Erythroblast (primary cell): ENCODE measurements at places on chromosomes 6 and 20.

DNA sequence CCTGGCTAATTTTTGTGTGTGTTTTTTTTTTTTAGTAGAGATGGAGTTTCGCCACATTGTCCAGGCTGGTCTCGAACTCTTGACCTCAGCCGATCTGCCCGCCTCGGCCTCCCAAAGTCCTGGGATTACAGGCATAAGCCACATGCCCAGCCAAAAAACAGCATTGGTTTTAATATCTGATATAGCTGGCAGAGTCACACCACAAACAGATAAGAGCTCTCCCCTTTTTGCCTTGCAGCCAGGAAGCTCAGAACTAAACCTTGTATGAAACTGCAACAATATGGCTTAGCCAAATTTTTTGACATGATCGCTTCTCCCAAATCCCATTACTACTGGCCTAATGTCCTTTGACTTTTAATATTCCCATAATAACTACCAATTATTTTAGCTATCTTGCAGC lies 4.9 kb downstream of the ACOT8 start:
- peak; percentile 57 for DNase-seq

DNA sequence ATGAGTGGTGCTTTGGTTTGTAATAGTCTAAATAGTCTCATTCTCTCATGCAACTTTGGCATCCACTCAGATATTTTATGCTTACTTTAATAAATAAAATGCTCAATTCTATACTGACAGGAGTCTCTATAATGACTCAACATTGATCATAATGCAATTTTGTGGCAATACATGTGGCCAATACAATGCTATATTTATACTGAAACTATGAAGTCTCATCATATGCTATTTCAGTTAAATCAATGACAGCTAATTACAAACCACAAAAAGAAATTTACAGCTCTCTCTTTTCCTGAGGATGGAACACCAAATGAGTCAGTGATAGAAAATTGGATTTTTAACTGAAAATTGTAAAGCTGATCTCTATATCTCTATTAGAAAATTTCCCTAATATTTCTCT lies 77.1 kb downstream of the WASF1 start:
- DNase-seq, result no peak

GRCh38 chr6:107676042-107676441 lies 148.1 kb downstream of the SCML4 start:
- DNase-seq, result no peak

DNA sequence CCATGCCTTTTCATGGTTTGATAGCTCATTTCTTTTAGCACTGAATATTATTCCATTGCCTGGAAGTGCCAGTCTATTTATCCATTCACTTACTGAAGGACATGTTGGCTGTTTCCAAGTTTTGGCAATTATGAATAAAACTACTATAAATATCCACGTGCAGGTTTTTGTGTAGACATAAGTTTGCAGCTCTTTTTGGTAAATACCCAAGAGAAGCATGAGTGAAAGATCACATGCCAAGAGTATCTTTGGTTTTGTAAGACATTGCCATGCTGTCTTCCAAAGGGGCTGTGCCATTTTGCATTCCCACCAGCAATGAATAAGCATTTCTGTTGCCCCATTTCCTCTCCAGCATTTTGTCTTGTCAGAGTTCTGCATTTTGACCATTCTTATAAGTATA lies 120.9 kb downstream of the MANEA start:
- no peak for DNase-seq

DNA sequence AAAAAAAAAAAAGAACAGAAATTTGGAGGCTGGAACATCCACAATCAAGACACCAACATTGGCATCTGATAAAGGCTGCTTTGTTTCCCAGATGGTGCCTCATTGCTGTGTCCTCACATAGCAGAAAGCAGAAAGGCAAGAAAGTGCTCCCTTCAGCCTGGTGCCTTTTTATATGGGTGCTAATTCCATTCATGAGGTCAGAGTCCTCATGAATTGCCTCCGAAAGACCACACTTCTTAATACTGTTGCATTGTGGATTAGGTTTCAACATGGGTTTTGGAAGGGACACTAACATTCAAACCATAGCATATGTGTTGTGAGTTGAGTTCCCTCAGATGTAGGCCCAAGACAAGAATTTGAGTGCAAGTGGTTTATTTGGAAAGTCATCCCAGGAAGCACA lies 8.0 kb upstream of the C20orf202 start:
- DNase-seq, result no peak

- DNase-seq, result no peak
Measured at GRCh38 chr6:48826152-48826515, 636.9 kb downstream of the MMUT start.
